ENCODE measurements at places on chromosomes 3 and 15.

DNA sequence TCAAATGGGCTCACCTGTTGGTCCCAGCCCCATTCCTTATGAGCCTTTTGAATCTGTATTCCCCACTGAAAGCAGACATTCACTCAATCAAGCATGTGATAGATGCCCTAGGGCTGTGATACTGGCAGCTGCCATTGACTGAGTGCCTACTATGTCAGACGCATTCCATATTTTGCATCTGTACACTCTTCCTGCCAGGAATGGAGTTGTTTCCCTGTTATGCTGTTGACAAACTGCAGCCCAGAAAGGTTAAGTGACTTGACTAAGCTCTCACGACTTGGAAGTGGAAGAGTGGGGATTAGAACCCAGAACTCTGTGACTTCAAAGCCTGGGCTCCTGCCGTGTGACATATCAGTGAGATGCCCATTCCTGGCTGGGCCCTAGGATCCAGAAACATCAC lies 211.4 kb downstream of the RPLP1 start:
- no peak for DNase-seq

DNA sequence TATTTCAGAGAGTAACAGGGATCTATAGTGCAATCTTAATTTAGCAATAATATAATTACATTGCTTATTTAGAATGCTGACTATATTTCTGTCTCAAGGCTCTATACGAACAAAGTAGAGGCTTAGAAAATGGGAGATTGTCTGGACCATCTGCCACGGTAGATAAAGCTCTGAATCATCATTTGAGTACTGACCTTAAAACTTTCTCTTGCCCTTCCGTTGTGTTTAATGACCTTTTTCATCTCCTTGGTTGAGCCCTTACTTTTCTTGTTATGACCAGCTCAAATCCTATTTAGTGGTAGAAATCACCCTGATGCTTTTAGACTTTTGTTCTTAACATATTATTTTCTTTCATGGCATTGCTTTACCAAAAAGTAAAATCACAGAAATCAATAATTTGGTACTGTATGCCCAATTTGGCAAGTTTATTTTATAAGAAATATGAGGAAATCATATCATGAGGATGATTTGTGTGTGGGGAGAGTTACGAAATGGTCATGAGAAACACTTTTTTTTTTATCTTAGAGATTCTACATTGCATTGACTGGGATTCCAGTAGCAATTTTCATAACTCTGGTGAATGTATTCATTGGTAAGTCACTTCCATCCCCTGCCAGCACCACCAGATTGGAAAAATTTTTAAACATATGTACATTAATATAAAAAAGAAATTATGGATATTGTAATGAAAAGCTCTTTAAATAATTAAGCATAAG lies 11.0 kb downstream of the NDUFB5 start:
- DNase-seq: no peak

DNA sequence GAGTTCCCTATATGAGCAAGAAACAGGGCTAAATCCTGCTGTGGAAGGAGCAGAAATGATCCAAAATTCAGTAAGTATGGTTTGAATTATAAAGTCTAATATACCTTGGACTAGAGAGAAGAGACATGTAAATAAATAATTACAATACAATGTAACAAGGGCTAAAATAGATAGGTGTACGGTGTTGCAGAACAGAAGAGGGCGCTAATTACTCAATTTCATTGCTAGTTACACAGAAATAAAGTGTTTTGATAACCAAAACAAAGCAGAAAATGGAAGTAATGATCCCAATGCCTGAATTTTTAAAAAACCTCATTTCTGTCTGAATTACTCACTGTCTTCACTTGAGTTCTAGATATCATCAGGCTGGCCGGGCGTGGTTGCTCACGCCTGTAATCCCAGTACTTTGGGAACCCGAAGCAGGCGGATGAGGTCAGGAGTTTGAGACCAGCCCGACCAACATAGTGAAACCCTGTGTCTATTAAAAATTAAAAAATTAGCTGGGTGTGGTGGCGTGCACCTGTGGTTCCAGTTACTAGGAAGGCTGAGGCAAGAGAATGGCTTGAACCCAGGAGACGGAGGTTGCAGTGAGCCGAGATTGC lies 8.3 kb upstream of the PLCH1 start:
- no peak for DNase-seq

DNA sequence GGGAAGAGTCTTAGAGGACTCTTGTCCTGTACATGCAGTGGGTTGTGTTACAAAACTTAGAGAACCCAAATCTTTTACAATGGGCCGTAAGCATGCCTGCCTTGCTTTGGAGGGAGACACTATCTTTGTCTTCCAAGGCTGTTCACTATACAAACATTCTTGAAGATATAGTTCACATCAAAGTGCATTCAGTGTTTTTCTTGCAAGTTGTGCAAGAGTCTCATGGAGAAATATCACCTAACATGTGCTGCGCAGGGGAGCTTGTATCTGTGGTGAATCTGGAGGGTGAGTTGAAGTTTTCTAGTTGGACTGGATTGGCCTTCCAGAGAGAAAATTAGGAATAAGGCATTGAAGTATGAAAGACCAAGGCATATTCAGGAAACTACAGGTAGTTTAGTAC lies 7.8 kb upstream of the PRTG start:
- no peak for DNase-seq

DNA sequence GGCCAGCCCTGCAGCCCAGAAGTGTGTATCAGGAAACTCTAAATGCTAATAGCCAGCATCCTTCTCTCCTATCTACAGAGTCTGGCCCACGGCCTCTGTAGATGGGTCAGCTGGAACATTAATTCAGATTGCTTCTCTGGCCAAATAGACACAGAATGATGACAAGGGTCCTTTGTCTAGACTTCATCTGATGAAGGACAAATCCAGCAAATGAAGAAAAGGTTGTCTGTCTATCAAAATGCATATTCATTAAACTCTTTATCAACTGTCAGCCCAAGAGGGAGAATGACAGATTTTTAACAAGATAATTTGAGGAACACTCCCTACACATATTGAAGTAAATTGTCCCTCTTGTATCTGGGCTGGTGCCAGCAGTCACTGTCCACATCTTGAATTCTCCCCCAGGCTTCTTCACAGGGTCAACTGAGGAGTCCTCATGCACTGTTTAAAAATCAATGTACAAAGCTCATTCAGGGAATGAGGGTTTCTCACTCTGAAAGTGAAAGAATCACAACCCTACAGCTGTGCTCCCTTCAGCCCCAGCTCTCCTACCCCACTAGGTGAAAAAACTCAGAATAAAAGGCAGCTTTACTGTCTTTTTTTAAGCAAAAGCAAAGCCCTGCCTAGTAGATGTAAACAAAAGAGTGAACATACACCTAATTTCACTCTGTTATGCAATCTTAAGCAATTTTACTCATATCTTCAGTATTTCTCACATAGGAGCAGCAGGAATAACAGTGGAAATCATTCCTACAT lies 507.7 kb downstream of the IGSF11 start:
- no peak for DNase-seq

- no peak for DNase-seq
These were observed 417.0 kb upstream of the AGTR1 start for GRCh38 chr3:148280623-148281242.

GRCh38 chr3:48951764-48952163 lies 33.1 kb downstream of the ARIH2 start:
- no peak for DNase-seq

DNA sequence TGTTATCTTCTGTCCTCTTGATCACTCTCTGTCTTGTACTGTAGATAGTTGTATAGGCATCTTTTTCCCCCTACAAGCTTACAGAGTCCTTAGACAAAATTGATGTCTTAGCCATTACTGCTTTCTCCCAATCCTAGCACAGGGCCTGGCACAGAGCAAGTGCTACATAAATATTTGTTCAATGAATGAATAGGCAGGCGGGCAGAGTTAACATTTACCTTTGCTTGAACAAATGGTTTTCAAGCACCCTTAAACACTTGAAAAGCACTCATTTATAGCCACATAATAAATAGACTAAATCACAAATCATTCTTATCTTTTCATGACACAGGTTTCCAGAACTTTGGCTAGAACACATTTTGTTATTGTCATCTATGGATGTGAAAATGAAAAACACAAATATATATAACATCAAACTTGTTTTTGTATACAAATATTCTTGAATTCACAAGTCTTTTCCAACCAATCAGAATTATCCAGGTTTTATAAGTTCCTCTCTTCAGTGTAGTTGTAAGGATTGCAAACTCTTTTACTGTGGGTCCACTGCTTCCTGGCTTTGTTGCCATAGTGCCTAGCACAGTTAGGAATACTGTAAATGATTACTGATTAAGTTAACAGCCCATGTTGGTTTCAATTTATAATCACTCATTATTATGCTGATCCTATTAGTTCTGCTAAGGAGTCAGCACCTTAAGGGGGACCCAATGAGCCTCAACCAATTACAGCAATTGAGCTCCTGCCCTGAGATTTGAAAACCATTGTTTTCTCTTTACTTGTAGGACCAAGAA lies 61.9 kb downstream of the ISL2 start:
- DNase-seq: no peak

DNA sequence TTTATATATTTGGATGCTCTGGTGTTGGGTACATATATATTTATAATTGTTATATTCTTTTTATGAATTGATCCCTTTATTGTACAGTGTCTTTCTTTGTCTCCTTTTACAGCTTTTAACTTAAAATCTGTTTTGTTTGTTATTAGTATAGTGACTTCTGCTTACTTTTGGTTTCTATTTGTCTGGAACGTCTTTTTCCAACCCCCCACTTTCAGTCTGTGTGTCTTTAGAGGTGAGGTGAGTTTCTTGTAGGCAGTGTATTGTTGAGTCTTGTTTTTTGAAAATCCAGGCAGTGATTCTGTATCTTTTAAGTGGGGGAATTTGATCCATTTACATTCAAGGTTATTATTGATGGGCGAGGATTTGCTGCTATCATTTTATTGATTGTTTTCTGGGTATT lies 62.0 kb downstream of the AP4E1 start:
- no peak for DNase-seq

DNA sequence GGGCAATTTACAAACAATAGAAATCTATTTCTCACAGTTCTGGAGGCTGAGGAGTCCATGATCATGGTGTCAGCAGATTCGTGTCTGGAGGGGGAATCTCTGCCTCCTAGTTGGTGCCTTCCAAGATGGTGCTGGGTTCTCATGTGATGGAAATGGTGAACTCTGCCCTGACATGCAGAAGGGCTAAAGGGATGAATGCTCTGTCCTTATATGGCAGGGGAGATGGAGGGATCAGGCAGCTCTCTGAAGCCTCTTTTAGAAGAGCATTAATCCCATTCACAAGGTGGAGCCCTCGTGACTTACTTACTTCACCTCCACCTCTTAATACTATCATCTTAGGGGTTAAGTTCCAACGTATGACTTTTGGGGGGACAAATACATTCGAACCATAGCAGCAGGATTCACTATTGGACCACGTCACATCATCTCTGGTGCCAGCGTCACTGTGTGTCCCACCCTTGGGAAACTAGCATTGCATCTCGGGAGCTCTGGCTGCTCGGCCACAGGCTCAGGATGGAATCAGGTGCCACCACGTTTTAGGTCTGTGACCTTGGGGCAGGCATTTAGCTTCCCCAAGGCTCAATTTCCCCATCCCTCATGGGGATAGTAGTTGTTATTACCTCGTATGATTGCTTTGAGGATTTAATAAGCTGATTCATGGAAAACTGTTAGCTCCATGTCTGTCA lies 53.0 kb downstream of the SV2B start:
- DNase-seq: no peak

- DNase-seq: no peak
These were observed 104.6 kb downstream of the ATP1B3 start for GRCh38 chr3:141981084-141981483.
